Esophagus muscularis mucosa (tissue), 4 donors: ENCODE measurements at places on chromosomes 2 and 18. TPM values are rescaled to one million over a fixed set of nuclear protein-coding genes. Genes with fewer than 3 reads are reported as not detected.

DNA sequence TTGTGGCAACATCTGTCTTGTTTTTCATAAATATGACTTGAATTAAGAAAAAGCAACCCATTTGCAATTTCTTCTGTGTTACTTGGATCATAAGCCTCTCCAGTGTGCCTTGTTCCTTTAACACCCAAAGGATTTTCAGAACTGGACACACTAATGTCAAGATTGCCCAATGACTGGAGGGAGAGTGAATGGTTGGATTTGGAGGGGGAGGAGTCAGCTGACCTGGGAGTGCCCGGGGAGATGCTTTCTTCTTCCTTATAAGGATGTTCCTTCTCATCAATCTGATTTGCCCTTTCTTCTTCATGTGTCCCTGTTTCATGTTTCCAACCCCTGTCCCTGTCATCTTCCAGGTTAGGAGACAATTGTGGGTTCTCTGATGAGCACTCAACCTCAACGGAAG lies 48.8 kb downstream of the ALPK2 start:
- H3K27me3 ChIP-seq, result peaks cover 9% of the 10 kb centered on the region
- no peak for DNase-seq
- H3K4me3 ChIP-seq, result no peak overlapping the region
- H3K36me3 ChIP-seq, result no peaks in the 10 kb centered on the region

RAD51AP2 gene
- not detected for total RNA-seq

C2orf49 gene
- 19.5 TPM for total RNA-seq

FSIP2 gene
- 0.50 TPM for total RNA-seq

CEP192 gene
- total RNA-seq, result 19.4 TPM

GRCh38 chr2:173659509-173659908 lies 304.8 kb downstream of the CDCA7 start:
- H3K36me3 ChIP-seq, result no peaks in the 10 kb centered on the region
- no peak overlapping the region for H3K4me3 ChIP-seq
- no peaks in the 10 kb centered on the region for H3K4me1 ChIP-seq
- peaks cover 8% of the 10 kb centered on the region for H3K27me3 ChIP-seq

MYL1 gene
- not detected for total RNA-seq

DNA sequence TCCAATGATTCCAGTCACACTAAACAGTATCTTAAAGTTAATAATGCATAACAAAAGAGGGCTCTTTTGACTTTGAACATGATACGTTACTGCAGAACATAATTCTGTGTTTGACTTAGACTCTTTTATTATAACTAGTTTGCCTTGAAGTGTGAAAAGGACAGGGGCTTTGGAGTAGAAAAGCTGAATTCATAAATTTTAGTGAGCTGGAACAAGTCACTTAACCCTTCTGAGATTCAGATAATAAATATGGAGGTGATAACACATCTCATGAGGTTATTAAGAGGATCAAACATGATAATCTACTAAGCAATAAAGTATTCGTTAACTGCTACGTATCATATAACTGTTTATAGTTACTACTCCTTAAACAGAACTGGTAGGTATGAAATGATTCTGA lies 44.7 kb upstream of the FLACC1 start:
- no peak overlapping the region for H3K27ac ChIP-seq
- H3K27me3 ChIP-seq, result no peaks in the 10 kb centered on the region
- no peak overlapping the region for H3K4me3 ChIP-seq

PRR30 gene
- not detected for total RNA-seq

DNA sequence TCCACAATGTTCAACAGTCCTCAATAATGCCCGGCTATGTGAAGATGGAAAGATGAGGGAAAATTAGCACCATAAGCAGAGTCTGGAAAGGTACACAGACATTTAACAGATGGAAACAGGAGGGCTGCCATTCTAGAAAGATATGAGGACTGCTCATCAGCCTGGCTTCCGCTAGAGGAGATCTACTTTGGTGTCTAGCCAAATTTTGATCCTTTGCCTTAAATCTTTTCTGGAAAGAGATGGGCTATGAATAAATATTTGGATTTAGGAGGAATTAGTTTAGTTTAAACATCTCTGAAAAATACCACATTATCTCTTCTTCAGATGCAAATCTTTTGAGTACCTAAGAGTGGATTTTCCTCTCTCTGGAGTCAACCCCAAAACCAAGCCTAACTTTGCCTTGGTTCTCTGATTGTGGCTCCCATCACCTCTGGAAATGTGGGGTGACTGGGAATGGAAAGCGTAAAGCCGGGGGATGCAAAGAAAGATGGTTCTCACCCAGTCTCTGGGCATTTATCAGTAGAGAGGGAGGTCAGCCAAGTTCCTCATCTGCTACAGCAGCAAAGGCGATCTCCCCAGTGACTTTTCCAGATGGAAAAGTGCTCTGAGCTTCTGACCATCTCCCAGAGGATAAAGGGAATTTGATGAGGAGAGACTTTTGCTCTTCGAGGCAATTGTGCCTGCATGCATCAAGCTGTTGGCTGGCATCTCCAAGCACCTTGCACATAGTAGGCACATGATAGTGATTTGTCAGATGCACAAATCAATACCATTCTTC lies 410.6 kb downstream of the ZNF521 start:
- H3K27ac ChIP-seq, result no peak overlapping the region
- H3K4me3 ChIP-seq, result no peak overlapping the region
- DNase-seq, result no peak
- no peaks in the 10 kb centered on the region for H3K4me1 ChIP-seq

DNA sequence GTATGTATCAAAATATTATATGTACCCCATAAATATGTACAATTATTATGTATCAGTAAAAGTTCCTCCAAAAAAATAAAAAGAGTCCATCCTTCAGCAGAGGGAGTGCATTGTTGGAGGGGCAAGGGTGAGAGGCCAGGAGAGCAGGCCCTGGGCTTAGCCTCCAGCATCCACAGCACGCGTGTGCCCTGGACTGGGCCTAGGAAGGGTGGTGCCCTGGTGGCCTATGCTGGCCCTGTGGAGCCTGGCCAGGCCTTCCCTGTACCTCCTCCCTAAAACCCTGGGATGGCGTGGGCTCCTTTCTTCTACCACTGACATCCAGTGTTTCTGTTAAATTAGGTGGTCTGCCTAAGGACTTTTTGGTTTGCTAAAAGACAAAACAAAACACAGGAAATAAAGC lies 93.4 kb downstream of the SH3RF3 start:
- no peaks in the 10 kb centered on the region for H3K36me3 ChIP-seq
- no peak overlapping the region for H3K27ac ChIP-seq
- DNase-seq, result no peak
- H3K4me1 ChIP-seq, result peaks cover 17% of the 10 kb centered on the region
- no peak overlapping the region for H3K4me3 ChIP-seq
- no peaks in the 10 kb centered on the region for H3K27me3 ChIP-seq

- no peak overlapping the region for H3K4me3 ChIP-seq
- H3K36me3 ChIP-seq, result no peaks in the 10 kb centered on the region
- no peaks in the 10 kb centered on the region for H3K27me3 ChIP-seq
- no peak overlapping the region for H3K27ac ChIP-seq
- no peak for DNase-seq
- H3K4me1 ChIP-seq, result peaks cover 4% of the 10 kb centered on the region
These were observed 60.7 kb upstream of the CAVIN2 start for GRCh38 chr2:191907545-191907944.

DNA sequence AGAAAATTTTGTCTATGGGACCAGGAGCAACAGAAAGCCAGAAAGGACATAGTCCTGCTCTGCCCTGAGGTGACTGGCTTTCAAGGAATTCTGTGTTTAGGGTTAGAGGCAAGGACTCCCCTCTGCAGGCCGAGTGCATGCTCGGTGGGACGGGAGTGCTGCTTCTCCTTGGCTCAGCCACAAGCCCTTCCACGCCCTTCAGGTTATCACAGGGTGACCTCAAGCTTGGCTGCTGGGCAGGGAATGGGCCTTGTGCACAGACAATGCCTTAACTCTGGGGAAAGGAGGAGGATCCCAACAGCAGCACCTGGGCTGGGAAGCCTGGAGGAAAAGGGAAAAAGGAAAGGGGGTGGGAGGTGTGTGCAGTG lies 32.8 kb downstream of the FAM178B start:
- H3K36me3 ChIP-seq, result no peaks in the 10 kb centered on the region
- peak overlapping the region; percentile 83 for H3K27ac ChIP-seq
- H3K4me1 ChIP-seq, result peaks cover 63% of the 10 kb centered on the region
- DNase-seq, result no peak
- no peak overlapping the region for H3K4me3 ChIP-seq

NCL gene
- total RNA-seq, result 131 TPM

GRCh38 chr2:219171231-219171651 lies 1.4 kb upstream of the SLC23A3 start:
- H3K27me3 ChIP-seq, result no peaks in the 10 kb centered on the region
- H3K4me3 ChIP-seq, result no peak overlapping the region
- DNase-seq, result peak; percentile 92
- H3K36me3 ChIP-seq, result peaks cover 33% of the 10 kb centered on the region
- peak overlapping the region; percentile 83 for H3K27ac ChIP-seq

DNA sequence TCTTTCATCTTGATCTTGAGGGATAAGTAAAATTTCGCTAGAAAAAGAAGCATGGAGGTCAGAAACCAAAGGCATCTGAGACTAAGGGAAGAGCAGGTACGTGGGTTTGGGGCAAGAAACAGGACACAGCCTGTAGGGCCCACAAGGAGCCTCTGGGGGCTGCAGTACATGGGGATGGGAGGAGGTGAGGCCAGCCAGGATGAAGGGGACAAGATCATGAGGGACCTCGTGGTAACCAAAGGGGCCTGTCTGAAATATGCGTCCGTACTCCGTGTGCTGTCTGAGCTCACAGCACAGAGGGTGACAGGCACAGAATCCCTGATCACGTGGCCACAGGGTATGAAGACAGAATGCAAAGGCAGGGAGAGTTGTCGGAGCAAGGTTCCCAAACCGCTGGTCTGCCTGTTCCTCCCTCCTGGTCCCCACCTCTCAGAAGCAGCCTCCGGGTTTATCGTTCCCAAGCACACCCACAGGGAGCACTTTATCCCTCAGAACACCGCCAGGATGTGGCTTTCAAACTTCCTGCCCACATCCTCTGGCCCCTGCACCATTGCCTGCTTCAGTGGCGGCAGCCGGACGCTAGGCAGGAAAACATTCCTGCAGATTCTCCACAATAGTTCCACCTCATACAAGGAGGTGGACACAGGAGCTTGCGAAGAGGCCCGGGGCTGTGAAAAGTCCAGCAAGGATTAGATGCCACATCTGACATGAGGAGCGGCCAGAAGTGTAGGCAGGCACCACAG lies 12.0 kb downstream of the TMEM163 start:
- no peaks in the 10 kb centered on the region for H3K27me3 ChIP-seq
- H3K4me3 ChIP-seq, result no peak overlapping the region
- H3K27ac ChIP-seq, result no peak overlapping the region

DNA sequence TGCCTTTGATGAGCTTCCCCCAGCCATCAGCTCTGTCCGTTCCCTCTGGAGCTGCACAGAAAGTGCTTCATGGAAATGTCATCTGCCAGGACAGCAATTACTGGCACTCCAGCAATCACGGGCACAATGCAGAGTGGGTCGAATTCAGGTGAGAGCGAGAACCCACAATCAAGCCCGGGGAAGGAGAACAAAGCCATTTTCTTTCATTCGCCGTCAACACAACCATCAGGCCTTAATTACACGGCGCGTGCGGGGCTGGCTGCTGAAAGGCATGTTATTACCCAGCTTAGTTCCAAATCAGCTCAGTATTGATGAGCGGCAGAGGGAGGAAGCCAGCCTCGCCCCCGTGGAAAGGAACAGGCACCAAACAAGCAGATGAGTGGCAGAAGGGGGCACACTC lies 143.9 kb downstream of the MYT1L start:
- H3K27ac ChIP-seq, result no peak overlapping the region
- no peak overlapping the region for H3K4me3 ChIP-seq
- peaks cover 7% of the 10 kb centered on the region for H3K27me3 ChIP-seq
